ENCODE measurements at places on chromosomes 13 and 19.

DNA sequence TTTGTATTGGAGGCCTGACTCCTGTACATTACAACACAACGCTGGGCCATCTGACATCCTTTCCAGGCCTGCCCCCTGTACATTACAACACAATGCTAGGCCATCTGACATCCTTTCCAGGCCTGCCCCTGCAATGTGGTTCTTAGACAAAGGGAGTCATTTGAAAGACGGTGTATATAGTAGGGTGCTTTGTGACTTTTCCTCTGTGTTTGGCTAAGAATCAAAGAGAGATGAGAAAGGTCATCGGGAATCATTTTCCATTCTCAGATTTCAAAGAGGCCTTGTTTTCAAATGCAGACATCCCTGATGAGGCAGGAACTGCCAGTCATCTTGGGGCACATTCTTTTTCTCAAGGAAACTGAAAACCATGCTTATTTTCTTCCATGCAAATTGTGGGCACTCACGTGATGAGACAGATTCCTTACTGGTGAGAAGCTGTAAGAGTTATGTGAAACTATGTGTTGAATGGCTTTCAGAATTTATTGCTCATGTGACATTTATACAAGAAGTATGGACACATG lies 551.6 kb downstream of the MYO16 start:
- DNase-seq, result peak; percentile 28

DNA sequence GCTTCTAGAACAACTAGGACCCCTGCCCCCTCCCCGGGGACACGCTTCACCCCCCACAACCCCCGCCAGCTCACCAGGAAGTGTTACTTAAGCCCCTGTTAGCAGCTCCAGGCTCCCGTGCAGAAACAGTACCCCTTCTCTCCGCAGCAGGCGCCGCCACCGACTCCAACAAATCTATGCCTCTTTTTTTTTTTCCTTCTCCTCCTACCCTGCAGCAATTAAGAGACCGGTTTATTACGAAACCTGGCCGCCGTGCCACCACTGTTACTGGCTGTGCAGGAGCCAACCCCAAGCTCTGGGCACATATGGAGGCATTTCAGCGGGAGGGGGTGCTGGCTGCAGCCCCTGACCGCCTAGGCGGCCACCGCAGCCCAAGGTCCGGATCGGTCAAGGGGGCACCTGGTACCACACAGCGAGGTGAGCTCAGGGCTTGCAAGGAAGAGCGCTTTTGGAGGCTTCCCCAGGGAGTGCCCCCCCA lies 2.4 kb downstream of the GADD45B start:
- DNase-seq, result peak; percentile 75

GRCh38 chr19:53549340-53549739 lies 11.4 kb downstream of the ZNF331 start:
- DNase-seq, result no peak

DNA sequence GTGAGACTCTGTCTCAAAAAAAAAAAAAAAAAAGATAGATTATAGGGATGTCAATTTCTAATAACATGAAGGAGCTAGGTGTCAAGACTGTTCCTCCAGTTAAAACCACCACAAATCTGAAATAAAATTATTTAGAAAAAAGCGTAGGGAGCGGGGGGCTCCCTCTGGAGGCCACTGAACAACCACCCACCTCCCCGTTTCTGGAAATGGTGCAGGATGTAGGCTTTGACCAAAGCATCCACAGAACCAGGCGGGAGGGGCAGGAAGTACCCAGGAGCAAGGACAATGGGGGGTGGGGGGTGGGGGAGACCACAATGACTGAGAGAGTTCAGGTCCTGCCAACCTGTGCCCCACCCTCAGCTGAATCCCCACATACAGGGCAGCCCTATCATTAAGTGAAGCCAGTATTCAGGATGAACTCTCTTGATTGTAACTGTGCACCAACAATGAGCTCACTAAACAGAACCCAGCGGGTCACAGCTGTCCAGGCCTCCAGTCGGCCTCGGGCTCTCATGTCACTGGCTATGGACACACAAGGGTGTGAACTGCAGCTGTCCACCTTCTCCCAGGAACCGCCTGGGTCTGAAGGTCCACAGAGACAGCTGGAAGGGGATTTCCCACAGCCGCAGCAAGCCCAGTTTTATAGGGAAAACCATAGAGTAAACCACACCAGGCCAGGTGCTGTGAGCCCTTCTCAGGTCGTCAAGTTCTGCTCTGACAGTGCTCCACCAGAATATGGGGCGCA lies 6.6 kb downstream of the ZSCAN18 start:
- DNase-seq, result no peak

GRCh38 chr19:56639217-56639616 lies 3.7 kb upstream of the SMIM17 start:
- peak; percentile 76 for DNase-seq

GRCh38 chr13:33188093-33188882 lies 97.3 kb downstream of the STARD13 start:
- no peak for DNase-seq

GRCh38 chr19:33428627-33429125 lies 55.2 kb downstream of the CEBPG start:
- no peak for DNase-seq

DNA sequence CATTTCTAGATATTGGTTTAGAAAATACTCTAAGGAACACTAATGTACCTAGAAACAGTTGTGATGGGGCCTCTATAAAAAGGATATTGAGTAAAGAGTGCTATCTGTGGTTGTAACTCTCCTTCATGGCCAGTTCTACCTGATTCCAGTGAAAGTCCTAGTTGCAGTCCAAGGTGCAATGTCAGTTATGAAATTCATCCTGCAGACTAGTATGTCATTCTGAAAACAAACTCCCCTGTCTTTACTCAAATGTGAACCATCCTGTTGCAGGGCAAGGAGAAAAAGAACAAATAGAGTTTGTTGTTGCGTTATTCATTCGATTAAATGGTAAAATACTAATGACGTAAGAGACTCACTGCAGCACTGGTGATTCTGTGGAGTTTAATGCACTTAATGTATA lies 18.3 kb upstream of the N4BP2L1 start:
- DNase-seq, result no peak

DNA sequence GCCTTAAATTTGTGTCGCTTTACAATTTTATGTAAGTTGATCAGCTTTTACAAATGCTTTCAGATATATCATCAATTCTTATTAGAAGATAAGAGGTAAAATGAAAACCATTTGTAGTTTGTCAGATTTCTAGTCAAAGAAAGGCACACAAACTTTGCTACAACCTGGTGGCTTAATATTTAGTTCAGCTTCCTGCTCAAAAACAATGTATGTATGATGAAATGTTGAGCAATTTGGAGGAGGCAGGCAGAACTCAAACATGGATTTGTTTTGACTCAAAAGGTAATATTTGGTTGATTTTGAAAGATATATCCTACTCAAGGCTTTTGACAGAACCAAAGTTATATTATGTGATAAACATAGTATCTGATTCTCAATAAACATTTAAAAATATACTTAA lies 24.2 kb downstream of the NEK5 start:
- DNase-seq, result no peak

GRCh38 chr13:25744178-25744577 lies 307.6 kb downstream of the SHISA2 start:
- peak; percentile 55 for DNase-seq

DNA sequence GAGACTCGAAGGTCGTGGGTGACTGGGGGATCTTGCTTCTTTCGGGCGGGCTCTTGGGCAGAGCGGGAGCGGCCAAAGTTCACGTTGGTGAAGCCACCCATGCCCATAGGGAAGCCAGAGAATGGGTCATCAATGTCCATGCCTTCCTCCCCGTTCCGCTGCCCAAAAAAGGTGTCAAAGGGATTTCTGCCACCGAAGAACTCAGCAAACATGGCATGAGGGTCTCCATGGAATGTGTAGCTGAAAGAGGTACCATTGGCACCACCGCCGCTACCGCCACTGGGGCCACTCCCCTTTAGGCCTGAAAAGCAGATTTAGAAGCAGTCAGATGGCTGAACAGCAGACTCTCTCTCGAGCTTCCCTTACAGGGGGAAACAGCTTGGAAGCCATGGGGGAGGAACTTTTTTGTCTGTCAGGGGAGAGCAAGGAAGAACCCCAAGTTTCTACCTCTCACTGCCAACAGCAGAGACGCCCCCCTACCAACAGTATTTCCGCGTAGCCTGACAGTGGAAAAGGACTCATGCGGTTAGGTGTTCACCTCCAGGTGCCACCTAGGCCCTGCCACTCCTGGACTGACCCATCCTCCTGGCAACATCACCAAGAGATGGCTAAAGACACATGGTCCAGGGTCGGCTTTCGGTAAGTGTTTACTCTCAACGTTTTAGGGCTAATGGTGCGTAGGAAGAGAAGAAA lies 1.3 kb downstream of the DNAJB1 start:
- no peak for DNase-seq

DNA sequence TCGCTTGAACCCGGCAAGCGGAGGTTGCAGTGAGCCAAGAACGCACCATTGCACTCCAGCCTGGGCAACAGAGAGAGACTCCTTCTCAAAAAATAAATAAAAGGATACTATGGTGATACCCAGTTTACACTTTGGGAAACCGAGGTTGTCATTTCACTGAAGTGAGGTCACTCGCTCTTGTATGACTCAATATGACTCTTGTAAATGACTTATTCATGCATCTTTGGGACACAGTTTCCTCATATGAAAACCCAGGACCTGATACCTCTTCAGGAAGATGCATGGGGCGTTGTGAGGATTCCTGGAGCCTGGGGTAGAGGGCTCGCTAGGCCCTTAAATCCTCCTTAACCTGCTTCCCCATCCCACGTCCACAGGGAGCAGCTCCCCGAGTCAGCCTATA lies 4.5 kb downstream of the PSMD8 start:
- no peak for DNase-seq

DNA sequence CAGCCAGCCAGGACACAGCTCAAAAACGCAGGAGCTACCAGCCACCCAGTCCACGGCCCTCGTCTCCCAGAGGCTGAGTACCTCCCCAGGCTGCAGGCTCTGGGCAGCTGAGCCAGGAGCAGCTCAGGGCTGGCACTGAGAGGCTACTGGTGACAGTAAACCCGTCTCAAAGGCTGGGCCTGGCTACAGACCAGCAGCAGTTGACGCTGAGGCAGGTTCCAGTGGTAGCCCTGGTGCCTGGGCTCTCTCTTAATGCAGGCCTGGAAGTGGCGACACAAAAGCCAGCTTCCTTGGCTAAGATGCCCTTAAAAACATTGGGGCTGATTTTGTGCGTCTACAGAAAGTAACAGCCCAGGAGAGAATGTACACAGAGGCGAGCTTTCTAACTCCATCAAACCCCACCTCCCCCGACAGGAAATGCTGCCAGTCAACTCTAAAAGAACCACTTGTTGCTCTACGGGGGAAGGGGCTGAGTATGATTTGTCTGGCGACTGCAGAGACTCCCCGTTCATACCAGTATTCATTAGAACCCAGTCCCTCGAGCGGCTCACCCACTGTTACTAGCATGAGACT lies 126.3 kb downstream of the STK24 start:
- no peak for DNase-seq

GRCh38 chr19:16376241-16376640 lies 51.6 kb downstream of the KLF2 start:
- DNase-seq, result no peak

GRCh38 chr19:28394725-28395124 lies 818.2 kb downstream of the UQCRFS1 start:
- no peak for DNase-seq

DNA sequence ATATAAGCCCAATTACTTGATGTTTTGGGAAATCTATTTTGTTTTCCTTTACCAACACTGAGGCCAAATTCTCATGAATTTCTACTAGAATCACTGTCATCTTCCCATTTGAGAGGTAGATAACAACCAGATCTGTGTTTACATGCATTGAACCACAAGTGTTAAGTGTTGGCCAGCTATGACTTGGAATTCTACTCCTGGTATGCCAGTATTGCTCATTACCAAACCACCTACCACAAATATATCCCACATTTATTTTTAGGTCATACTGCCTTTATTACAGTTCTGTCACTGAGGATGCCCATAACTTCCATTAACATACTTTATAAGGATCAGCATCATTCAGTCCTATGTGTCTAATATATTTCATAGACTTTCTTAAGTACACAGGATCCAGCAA lies 328.9 kb downstream of the DIAPH3 start:
- no peak for DNase-seq

GRCh38 chr13:49053906-49054305 lies 78.2 kb downstream of the FNDC3A start:
- DNase-seq, result no peak

DNA sequence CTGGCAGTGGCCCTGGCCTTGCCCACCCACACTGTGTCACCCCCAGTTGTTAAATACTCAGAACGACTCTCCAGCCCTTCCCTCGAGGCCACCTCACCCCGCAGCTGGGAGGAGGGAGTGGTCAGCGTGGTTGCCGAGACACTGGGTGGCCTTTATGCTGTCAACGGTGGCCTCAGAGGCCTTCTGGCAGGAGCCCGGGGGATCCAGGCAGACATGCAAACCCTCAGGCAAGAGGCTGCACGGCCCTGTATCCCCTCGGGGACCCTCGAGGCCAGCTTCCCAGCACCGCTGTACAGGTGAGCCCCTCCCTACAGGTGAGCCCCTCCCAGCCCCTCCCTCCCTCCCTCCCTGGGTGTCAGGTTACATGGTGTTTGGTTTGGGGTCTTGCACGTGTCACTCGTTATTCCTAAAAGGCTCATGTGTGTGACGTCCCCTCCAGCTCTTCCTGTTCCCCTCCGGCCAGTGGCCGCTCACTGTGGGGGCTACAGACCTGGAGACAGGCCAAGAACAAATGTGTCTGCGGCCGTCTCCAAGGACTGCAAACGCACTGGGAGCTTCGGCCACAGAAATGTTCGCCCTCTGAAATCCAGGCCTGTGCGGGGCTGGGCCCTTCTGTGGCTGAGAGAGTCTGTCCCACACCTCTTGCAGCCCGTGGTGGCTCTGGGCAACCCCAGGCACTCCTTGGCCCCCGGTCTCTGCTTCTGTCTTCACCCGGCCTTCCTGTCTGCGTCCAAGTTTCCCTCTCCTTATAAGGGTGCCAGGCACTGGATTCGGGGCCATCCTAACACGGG lies at the start of gene TEKTIP1:
Gene TEKTIP1, plus strand, starts transcription at position 210 of the 791 bp plus-strand sequence. Its CDS starts 4 bp downstream, at position 214.
- DNase-seq, result no peak

- DNase-seq, result no peak
These were observed 100.9 kb downstream of the FOXO1 start for GRCh38 chr13:40565282-40566148.

DNA sequence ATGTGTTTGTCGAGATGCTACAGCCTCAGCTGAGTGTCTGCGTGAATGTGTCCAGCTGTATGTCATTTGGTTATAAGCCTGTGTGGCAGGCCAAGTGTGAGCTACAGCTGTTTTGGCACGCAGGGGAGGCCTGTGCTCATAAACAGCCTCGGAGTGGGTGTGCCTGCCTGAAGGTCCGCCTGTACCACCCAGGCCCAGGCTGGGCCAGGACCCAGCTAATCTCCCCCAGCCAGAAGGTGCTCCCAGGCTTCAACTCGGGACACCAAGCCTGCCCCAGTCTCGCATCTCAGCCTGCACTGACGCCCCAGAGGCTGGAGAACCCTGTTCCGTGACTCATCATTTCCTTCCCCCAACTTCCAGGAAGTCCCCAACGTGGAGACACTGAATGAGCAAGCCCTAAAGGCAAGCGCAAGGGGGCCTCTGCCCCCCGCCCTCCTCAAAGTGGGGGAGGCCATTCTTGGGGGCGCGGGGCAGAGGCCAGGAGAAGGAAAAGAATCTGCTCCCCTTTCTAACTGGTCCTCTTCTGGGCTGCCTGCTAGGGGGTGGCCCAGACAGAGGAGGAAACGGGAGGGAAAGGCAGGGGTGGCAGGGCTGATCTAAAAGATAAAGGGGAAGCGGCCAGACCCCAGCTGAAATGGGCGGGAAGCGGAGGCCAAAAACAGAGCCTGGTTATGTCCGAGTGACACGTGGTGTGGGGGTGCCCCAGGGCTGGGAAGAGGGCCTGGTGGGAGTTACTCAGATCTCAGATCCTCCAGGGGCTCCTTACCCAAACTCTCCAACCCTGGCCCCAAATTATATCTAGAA lies 2.0 kb downstream of the SLC1A5 start:
- DNase-seq, result peak; percentile 72

GRCh38 chr13:47639738-47640447 lies 361.2 kb downstream of the SUCLA2 start:
- DNase-seq, result no peak

All from eye (tissue), 1 donor.